ENCODE measurements at places on chromosomes 12 and 14. TPM values are rescaled to one million over a fixed set of nuclear protein-coding genes. Genes with fewer than 3 reads are reported as not detected.

The ARHGDIB gene
- 438 TPM for total RNA-seq

The DBX2 gene
- not detected for total RNA-seq

The CAPZA3 gene
- not detected for total RNA-seq

The NUDT14 gene
- total RNA-seq: 66.8 TPM

The LYZ gene
- not detected for total RNA-seq

The EEF1AKMT3 gene
- 4.7 TPM for total RNA-seq

The GARIN6 gene
- not detected for total RNA-seq

The CD163 gene
- not detected for total RNA-seq

The PRR4 gene
- 5.0 TPM for total RNA-seq

The JPH4 gene
- not detected for total RNA-seq

The GLS2 gene
- total RNA-seq: 0.58 TPM

The PRKD1 gene
- total RNA-seq: 7.2 TPM

Data from glomerular endothelial cell (primary cell).